Urothelium cell line (cell line): ENCODE measurements at places on chromosomes 6 and 20.

GRCh38 chr6:41707565-41708200, 27.7 kb downstream of the TFEB start:
- no peak for DNase-seq

GRCh38 chr20:11581271-11581670, 336.4 kb upstream of the BTBD3 start:
- DNase-seq, result no peak

GRCh38 chr6:5250911-5251310, 9.8 kb downstream of the LYRM4 start:
- DNase-seq, result no peak

DNA sequence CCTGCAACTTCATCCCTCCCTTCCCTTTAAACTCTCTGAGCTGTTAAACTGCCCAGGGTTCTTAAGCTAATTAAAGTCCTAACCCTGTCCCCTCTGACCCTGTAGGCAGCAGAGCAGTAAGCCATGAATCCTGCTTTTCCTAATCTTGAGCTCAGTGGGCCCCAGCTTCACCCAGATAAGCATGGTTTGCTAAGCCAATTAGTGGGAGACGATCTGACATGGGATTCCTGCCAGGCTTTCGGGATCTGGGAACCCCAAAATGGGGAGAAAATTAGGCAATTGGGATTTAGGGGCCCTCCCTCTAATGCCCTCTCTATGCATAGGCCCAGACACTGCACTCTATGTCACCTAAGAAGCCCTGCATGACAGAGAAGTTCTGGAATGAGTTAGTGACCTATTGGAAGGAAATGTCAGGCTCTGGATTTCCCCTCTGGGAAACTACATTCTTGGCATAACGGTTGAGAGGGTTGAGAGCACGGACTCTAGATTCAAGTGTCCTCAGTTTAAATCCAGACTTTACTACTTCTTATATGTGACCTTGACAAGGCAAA, 4.6 kb downstream of the XKR7 start:
- DNase-seq, result no peak

DNA sequence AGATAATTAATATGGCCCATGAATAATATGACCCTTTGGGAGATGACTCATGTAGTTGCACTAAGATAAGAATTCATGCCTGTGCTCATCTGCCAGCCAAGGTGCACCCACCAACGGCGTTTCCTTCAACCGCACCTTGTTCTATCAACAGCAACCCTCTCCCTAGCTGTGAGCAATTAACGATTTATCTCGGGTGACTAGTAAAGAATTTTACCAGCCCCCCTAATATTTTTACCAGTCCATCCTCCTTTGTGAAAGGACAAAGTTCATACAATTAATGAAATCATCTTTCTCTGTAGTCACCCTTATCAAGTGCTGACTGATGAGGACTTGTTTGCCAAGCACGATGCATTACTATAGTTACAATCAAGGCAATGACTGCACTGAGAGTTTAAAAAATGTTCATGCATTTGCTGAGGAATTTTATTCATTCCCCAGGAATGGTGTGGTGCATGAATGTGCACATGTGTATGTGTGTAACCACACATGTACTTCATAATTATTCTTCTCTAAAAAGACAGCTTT, 118.7 kb downstream of the SMOC2 start:
- no peak for DNase-seq
